Activated CD4-positive, alpha-beta T cell treated with anti-CD3 and anti-CD28 coated beads, Interleukin-2, amount 10 ng/mL, durations not matched to agents 7 days and 5 days (primary cell): ENCODE measurements at places on chromosomes 3 and 15.

- no peaks in the 10 kb centered on the region for H3K27me3 ChIP-seq
- no peak overlapping the region for H3K4me3 ChIP-seq
- no peak overlapping the region for H3K27ac ChIP-seq
These were observed 61.3 kb downstream of the HERC2 start for GRCh38 chr15:28260722-28261121.

- H3K27ac ChIP-seq = no peak overlapping the region
- H3K27me3 ChIP-seq = peaks cover 5% of the 10 kb centered on the region
- DNase-seq = no peak
These were observed 37.4 kb downstream of the ACAA1 start for GRCh38 chr3:38099518-38099917.

GRCh38 chr15:39130556-39131379, 450.1 kb upstream of the THBS1 start:
- H3K4me3 ChIP-seq = no peak overlapping the region
- no peak for DNase-seq
- H3K27me3 ChIP-seq = peaks cover 10% of the 10 kb centered on the region
- H3K36me3 ChIP-seq = no peaks in the 10 kb centered on the region
- H3K27ac ChIP-seq = no peak overlapping the region

DNA sequence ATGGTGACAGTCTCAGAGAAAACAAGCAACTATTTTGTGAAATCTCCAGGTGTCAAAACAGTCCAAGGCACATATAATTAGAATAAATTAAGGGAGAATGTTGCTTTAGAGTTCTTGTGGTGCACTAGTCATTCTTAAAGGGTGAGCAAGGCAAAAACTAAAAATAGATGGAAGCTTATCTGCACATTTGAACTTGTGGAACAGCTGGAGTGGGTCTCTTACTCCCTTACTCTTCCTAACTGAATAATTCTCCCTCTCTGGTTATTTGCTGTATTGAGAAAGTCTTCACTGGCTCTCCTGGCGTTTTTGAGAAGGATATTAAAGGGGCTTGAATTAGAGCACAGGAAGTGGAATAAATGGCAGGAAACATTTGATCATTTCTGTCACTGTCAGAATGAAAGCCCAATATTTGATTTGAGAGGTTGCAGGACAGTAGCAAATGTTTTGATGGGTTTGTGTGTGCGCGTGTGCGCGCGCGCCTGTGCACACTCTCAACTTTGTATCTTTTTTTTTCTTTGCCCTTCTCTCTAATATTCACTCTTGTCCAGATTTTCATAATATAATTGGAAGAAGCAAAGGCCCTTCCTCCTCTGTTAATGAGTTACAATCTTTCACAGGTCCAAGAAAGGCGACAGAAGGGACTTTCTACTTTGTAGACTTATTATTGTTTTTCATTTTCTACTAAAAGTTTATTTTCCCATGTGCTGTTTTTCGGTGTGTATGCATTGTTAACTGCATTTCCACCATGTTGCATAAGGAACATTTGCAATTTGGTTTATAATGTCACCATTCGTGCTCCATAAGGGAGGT, 40.9 kb downstream of the AKAP13 start:
- DNase-seq = no peak
- H3K4me3 ChIP-seq = no peak overlapping the region
- H3K27me3 ChIP-seq = no peaks in the 10 kb centered on the region
- H3K27ac ChIP-seq = no peak overlapping the region
- peaks cover 15% of the 10 kb centered on the region for H3K36me3 ChIP-seq

GRCh38 chr3:194382892-194383223, 13.3 kb upstream of the LRRC15 start:
- no peaks in the 10 kb centered on the region for H3K4me1 ChIP-seq
- H3K27ac ChIP-seq = no peak overlapping the region

DNA sequence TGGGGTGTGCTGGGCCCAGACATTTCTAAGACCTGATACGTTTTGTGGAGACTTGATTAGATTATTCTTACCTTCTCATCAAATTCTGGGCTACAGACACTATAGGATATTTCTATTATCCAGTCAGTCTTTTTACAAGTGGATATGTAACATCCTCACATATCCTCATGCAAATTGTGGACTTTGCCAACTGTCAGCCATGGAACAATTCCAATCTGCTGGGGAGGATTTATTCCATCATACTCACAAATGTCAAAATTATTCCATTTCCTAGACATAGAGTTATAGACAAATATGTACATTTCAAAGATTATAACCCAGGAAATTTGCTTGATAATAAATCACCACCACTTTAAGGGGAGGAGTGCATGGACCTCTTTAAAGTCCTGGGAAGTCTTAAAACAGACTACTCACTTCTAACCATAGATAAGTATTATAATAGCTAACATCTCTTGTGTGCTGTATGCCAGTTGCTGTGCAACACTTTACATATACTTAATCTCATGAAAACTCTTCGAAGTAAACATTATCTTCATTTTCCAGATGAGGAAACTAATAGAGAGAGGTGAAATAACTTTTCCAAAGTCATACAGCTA, 44.4 kb downstream of the CADPS start:
- H3K27ac ChIP-seq = no peak overlapping the region
- no peaks in the 10 kb centered on the region for H3K36me3 ChIP-seq
- H3K4me3 ChIP-seq = no peak overlapping the region
- no peaks in the 10 kb centered on the region for H3K4me1 ChIP-seq
- H3K27me3 ChIP-seq = no peaks in the 10 kb centered on the region
- DNase-seq = no peak
